ENCODE measurements at places on chromosomes 2 and 18.

DNA sequence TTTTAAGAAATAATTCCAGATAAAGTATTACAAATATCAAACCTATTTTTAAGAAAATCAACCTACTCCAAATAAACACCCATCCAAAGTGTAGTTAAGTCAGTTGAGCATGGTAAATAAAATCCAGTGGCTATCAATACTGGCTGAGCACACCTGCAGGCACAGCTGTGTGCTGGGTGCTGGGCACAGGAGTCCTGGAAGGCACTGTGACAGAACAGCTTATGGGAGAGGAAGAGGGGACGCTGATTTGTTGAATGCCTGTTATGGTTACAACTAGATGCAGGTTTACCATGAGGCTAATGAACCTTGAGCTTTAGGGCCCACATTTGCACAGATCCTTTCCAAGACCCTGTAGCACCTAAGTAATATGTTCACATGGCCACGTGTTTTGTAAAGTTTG lies 202.7 kb downstream of the MTX2 start:
- no peak for DNase-seq

GRCh38 chr2:146681991-146682390 lies 1162.8 kb upstream of the ACVR2A start:
- no peak for DNase-seq

DNA sequence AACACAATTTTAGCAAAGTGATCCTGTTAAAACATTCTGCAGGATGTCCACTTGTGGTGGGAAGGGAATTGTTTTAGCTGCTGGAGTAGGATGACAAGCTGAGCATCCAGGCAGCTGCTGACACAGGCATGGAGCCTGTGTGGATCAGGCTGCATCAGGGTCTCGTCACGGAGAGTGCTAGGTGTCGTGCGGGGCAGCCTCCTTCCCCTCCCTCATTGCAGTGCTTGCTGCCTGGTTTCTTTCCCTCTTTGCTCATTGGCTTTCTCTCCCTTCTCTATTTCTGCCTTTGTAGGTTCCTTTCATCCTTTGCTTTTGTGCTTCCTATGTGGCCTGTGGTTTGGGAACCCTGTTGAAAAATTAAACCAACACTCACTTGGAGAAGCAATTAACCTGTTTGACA lies 172.9 kb downstream of the TPGS2 start:
- no peak for DNase-seq

DNA sequence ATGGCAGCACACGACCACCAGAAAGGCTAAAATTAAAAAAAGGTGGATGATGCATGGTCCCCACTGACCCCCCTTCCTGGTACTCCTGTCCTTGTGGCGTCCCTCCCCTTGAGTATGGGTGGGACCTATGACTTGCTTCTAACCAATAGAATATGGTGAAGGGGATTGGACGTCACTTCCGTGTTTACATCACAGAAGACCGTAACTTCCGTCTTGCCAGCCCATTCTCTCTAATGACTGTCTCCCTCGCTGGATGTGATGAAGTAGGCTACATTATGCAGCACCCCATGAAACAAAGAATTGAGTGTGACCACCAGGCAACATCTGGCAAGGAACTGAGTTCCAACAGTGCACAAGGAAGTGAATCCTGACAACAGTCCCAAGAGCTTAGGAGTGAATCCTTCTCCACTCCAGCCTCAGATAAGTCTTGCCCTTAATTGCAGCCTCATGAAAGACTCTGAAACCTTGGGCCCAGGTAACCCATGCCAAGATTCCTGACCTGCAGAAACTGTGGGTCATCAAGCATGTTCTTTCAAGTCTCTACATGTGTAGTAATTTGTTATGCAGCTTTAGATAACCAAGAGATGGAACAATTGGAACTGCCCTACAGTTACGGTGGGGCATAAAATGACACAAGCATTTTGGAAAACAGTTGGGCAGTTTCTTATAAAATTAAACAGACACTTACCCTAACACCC lies 80.1 kb upstream of the NPAS2 start:
- DNase-seq = no peak

DNA sequence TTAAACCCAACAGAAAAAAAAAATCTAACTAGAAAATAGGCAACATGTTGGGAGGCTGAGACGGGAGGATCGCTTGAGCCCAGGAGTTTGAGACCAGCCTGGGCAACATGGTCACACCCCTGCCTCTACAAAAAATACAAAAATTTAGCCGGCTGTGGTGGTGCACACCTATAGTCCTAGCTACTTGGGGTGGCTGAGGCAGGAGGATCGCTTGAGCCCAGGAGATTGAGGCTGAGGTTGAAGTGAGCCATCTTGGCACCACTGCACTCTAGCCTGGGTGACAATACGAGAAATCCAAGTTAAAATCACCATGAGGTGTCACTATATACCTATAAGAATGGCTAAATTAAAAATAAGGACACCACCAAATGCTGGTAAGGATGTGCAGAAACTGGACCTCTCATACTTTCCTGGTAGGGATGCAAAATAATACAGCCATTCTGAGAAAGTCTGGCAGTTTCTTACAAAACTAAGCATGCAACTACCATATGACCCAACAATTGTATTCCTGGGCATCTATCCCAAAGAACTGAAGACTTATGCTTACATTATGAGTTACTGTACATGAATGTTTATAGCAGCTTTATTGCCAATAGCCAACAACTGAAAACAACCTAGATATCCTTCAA lies 2.2 kb downstream of the SEPTIN10 start:
- DNase-seq = no peak

- DNase-seq = no peak
Observed at GRCh38 chr2:237314198-237314597, 99.8 kb downstream of the COL6A3 start.

DNA sequence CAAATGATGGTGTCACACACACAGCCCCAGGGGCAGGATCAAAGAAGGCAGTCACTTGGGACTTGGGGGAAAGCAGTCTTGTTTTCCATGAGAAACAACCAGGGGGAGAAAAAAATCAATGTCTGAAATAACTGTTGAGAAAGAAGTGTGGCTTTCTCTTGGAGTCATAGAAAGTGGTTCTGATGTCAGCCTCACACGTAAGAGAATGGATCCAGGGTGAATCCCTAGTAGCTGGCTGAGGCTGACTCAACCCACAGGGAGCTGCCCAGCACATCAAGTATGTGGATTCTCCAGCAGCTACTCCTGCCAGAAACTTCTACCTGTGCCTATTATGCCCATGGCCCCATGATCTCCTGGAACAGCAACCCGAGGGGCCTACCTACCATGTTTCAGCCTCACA lies 33.6 kb upstream of the ZBTB7C start:
- DNase-seq = no peak

GRCh38 chr2:117942551-117942950 lies 71.3 kb downstream of the CCDC93 start:
- no peak for DNase-seq

- no peak for DNase-seq
Observed at GRCh38 chr2:236642584-236643291, 73.1 kb downstream of the ACKR3 start.

- DNase-seq = no peak
Observed at GRCh38 chr2:71619230-71619741, 165.9 kb downstream of the DYSF start.

- peak; percentile 22 for DNase-seq
Observed at GRCh38 chr2:58448065-58448507, 207.0 kb upstream of the FANCL start.

DNA sequence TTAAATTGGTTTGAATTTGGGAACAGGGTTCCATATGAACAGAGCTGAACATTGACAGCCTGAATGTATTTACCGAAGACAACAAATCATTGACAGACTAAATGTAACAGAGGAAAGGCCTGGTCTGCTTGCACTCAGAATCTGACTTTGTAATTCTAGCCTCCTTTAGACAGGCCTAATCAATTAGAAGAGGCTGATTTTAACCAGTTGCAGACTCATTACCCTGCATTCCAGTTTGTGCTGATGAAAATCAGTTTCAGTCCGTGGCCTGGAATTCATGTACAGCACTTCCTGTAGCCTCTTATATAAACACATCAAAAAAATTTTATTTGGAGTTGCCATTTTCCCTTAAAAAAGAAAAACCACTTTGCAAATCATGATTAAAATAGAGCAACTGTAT lies 93.1 kb upstream of the ZFP36L2 start:
- no peak for DNase-seq

- peak; percentile 60 for DNase-seq
Observed at GRCh38 chr2:218569038-218569431, 396 bp downstream of the CNOT9 start.

GRCh38 chr18:58592223-58593214 lies 36.4 kb downstream of the ALPK2 start:
- no peak for DNase-seq

DNA sequence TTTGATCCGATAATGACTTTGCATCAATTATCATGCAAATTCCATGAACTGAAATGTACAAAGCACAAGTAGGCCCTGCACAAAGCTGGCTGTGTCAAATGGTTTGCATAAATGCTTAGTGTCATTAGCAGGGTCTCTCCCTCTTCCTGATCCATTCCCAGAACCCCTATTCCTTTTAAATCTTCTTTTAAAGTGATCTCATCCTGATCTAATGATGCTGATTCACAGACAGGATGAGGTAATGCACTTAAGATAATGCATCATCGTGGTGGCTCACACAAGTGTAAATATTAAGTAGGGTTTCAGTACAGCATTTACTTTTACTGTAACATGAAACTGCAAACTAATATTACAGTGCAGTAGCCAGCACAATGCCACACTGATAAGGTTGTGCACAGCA lies 304.8 kb upstream of the SOX11 start:
- DNase-seq = no peak

DNA sequence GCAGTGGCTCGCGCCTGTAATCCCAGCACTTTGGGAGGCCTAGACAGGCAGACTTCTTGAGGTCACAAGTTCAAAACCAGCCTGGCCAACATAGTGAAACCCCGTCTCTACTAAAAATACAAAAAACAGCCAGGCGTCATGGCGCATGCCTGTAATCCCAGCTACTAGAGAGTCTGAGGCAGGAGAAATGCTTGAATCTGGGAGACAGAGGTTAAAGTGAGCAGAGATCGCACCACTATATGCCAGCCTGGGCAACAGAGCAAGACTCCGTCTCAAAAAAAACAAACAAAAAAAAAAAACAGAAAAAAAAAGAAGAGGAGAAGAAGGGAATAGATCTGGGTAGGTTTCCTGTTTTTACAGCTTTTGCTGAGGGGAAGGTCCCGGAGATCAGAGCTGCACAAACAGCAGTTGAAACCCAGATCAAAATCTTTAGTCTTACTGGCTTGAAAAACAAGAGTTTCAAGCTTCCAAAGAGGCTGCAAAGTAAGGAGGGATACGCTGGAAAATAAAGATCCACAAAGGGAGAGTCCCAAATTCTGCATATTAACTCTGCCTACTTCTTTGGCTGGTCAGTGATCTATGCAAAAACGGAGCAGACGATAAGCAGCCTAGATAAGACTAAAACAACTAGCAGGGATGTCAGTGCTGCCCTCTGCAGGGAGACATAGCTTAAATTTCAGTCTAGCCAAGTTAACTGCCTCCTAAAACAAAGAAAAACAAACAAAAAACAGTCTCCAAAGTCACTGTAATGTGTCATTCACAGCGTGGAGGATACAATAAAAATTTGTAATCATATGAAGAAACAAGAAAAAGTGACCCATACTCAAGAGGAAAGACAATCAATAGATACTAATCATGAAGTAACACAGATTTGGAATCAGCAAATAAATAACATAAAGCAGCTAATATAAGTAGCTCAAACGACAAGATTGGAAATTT lies 74.1 kb downstream of the TLK1 start:
- peak; percentile 18 for DNase-seq

DNA sequence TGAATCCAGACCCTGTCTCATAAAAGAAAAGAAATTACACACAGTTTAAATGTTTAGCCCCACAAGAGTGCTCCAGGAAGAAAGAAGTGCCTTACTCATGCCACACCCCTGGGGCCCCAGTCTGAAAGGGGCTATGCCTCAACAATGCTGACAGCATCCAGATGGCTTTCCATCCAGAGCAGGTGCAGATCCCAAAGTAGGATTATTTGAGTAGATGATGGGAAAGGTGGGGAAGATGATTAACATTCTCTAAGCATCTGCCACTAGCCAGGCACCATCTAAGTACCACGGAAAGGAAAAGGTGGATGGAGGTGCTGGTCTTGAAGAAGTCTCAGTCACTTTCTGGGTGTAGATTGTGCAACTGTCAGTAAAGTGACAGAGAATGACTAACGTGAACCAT lies 16.3 kb downstream of the DPYSL5 start:
- DNase-seq = no peak

- no peak for DNase-seq
Observed at GRCh38 chr2:187544371-187545080, 9.7 kb downstream of the TFPI start.

DNA sequence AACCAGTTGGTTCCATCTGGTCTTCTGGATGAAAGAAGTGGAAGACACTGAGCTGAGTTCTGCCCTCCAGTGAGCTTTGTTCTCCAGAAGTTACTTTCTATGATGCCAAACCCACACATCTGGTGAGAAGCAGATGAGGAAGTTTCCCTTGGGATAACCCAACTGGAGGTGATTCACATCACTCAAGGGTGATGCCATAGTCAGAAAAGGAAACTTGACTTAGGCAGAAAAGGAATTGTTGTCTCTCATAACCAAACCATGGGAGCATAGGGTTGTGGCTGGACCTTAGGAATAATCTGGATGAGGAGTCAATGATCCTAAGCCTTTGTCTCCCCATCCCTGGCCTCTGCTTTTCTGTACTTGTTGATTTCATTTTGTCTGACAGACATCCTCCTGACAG lies 43.7 kb downstream of the CDC42EP3 start:
- DNase-seq = no peak

- no peak for DNase-seq
Observed at GRCh38 chr2:75406131-75406581, 154.6 kb downstream of the EVA1A start.

GRCh38 chr2:68653034-68653433 lies 9.7 kb downstream of the PROKR1 start:
- no peak for DNase-seq

- DNase-seq = no peak
Observed at GRCh38 chr2:104845946-104846785, 7.7 kb upstream of the POU3F3 start.

DNA sequence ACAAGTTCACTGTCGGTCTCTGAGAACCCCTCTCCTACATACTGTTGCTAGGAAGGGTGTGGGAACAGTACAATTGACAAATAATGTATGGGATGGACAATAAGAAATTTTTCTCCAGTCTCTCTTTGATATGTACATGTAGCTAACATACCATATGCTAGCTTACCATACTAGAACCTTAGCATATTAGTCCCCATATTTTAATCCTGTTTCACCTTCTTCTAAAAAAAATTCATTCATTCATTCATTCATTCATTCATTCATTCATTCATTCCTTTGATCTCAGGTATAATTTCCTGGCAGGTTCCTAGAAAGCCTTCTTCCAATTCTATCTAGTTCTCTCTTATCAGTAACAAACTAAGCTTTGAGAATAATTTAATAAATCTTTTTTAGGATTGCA lies 62.2 kb downstream of the TTC21B start:
- no peak for DNase-seq
